ENCODE measurements at places on chromosomes 1 and 21.

DNA sequence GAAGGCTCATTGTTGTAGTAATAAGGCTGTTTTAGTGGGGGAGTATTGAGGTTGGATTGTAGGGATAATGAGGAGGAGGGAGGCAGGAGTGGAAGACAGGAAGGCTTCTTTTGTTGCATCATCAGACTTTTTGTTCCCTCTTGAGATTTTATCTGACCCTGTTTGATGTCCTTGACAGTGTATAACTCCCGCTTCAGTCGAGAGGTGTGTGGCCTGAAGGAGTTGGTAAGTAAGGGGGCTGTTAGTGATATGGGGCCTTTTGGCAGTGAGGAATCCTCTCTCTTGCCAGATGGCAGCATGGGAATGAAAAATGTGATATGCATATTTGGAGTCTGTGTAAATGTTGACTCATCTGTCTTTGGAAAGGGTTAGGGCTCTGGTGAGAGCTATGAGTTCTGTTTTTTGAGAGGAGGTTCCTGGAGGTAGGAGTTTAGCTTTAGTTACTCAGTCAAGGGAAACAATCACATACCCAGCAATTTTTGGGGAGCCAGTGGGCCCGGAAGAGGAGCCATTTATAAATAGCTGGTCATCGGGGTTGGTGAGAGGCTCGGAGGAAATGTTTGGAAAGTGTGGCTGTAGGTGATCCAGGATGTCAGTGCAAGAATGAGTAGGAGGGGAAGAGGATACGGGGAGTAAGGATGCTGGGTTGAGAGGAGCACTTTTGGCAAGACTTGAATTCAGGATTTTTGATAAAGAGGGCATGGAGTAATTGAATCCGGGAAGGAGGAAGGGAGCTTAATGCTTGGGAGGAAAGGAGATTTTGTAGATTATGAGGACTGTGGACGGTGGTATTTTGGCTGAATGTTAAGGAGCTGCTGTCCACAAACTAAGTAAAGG is 136.7 kb upstream of the ETV3 start:
- DNase-seq, result no peak

- DNase-seq, result peak; percentile 47
These were observed 262.5 kb downstream of the GRIK3 start for GRCh38 chr1:36771660-36772284.

DNA sequence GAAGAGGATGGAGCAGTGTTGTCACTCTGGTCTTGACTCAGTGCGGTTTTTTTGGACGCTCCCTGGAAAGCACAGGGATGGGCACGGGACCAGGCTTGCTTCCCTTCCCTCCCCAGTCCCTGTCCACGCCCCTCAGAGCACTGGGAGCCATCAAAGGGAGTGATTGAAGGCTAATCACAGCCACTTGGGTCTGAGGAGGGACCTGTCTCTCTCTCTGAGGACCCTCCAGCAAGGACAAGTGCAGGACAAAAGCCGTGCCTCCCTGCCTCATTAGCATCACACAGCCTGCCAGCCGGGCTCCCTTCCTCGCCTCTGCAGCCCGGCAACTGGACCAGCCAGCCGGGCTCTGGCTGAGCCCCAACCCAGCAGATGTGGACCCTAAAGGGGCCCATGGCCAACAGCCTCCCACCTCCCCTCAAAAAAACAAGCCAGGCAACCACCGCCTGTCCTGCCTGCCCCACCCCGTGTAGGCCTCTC is 18.6 kb upstream of the PDZK1IP1 start:
- no peak for DNase-seq

DNA sequence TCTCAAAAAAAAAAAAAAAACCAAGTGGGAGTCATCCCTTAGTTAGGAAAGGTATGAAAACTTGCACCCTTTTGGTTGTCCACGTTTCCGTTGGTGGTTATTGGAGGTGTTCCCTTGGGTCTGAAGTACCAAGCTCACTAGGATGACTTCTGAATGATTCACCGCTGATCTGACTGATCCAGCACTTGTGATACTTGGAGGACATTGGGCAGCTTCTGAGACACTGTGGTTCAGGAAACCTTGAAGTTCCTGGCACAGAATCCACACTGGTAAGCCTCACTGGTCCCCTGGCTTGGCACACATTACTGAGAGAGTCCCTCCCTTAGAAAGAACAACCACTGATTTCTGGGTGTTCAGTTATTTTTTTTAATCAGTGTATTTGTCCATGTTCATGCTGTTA is 91.9 kb downstream of the RYR2 start:
- DNase-seq, result no peak

GRCh38 chr1:197917805-197918651 is 856 bp downstream of the LHX9 start:
- peak; percentile 53 for DNase-seq

GRCh38 chr21:44946254-44947041 is 6.6 kb downstream of the SLX9 start:
- no peak for DNase-seq

GRCh38 chr1:43354471-43354870 is 4.3 kb upstream of the CDC20 start:
- DNase-seq, result no peak

- DNase-seq, result no peak
These were observed 59.3 kb downstream of the GPR88 start for GRCh38 chr1:100597061-100597741.

DNA sequence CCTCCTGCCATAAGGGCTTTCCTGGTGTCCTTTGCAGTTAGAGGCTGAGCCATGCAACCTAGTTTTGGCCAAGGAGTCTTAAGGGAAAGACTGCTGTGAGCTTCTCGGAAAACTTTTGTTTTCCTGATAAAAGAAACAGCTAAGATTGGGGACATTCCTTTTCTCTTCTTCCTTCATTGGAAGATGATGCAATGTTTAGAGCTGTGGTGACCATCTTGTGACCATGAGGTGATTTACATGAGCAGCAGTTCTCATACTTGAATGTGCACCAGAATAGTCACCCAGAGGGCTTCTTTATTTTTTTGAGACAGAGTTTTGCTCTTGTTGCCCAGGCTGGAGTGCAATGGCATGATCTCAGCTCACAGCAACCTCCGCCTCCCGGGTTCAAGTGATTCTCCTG is 20.4 kb upstream of the SMAP2 start:
- DNase-seq, result no peak

GRCh38 chr1:5264476-5264875 is 610.1 kb downstream of the AJAP1 start:
- no peak for DNase-seq

- no peak for DNase-seq
These were observed 37.6 kb downstream of the MCOLN2 start for GRCh38 chr1:84959294-84959693.

DNA sequence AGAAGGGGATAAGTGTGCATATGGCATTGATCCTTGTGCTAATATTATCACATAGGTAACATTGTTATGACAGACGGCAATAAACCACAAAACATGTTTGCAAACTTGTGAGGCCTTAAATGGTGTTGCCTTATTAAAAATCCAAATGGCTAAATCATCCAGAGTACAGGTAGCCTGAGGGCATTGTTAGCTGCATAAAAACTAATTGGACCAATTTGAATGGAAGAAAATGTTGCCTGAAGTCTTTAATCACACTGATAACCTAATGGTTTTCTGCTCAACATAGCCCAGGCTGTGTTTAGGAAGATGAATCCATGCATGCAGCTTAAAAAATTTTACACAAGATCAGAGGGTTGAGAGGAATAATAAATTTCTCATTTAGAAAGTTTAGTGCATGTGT is 19.4 kb upstream of the LRRC53 start:
- no peak for DNase-seq

- DNase-seq, result no peak
These were observed 59.7 kb downstream of the RABGAP1L start for GRCh38 chr1:174218983-174219382.

DNA sequence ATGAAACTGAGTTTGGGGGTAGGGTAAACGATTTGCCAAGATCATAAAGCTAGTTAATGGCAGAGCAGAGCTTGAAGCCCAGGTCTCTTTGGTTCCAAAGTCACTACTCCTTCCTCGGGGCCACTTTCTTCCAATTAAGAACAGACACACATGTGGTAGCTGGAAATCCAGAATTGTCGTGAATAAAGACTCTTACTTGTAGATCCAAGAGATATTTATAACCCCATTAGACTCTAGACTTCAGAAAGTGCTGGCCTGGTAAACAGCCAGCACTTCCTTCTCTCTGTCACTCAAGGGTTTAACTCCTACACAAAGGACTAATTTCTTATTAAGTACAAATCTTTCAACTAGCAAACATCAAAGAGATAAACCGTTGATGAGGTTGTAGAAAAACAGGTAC is 2.7 kb downstream of the FAM163A start:
- no peak for DNase-seq

- DNase-seq, result no peak
These were observed 10.0 kb downstream of the WNT3A start for GRCh38 chr1:228016653-228017355.

GRCh38 chr1:4130096-4130495 is 230.0 kb upstream of the C1orf174 start:
- no peak for DNase-seq

DNA sequence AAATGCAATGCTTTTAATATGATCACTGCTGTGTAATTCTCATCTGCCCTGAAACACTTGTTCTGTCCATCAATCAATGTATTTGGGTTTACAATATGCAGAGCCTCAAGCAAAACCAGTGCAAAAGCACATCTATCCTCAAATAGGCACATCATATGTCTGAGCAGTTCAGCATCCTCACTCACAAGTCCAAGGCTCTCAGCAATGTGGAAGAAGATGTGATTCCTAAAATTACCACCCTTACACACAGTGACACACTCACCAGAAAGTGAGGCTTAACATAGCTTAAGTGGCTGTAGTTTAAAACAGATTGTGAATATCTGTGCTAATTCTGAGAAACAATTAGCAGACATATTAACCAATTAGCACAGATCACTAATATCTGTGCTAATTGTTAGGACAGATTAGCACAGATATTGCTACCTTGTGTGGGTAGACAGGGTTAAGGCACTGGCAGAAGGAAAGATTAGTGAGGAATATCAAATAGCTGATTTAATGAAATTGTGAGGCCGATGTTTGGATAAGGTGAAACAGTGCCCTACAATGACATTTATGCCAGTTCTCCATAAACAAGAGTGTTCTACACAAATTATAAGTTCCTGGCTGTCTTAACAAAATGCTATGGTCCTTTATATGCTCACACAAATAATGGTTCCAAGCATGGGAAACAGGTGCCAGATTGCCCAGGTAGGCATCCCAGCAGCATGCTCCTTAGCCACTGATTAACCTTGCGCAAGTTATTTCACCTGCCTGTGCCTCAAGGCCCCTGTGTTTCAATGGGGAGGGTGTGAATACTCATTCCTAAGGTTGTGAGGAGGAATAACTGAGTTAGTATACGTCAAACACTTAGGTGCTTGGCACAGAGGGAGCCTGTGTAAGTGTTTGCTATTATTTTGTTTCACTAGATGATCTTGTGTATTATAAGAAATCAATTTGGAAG is 41.7 kb downstream of the MRPL39 start:
- no peak for DNase-seq

GRCh38 chr1:239025223-239025622 is 361.1 kb upstream of the CHRM3 start:
- no peak for DNase-seq

DNA sequence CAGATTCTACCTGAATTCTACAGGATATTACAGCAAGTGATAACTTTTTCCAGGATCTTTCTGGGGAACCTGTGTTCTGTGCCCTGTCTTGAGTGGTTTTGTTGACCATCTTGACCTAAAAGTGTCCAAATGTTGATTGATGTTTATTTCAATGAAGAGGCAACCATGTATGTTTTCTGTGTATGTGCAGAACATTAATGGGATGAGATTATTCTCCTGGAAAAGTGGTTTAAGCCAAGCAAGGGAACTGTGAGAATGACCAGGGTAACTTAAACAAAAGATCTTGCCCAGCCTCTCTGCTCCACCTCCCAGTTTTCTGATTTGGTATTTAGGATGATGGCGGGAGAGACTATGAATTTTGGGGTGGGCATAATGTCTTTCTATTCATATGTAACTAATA is 1.0 kb upstream of the SAMD13 start:
- no peak for DNase-seq

GRCh38 chr1:168755800-168756418 is 26.9 kb upstream of the DPT start:
- DNase-seq, result no peak

DNA sequence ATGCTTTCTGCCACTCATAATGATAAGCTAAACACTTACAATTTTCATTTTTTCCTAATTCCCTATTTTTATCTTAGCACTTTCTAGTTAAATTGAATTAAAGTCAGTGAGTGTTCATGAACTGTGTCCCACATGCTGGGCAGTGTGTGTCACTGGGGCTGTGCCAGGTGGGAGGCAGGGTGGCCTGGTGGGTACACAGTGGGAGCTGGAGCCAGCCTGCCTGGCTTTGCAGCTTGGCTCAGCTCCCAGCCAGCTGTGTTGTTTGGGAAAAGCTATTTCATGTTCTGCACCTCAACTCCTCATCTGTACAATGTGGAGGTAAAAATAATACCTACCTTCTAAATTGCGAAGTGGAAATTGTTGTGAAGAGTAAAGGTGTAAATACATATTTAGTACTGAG is 238.4 kb downstream of the PLA2G4A start:
- peak; percentile 32 for DNase-seq

DNA sequence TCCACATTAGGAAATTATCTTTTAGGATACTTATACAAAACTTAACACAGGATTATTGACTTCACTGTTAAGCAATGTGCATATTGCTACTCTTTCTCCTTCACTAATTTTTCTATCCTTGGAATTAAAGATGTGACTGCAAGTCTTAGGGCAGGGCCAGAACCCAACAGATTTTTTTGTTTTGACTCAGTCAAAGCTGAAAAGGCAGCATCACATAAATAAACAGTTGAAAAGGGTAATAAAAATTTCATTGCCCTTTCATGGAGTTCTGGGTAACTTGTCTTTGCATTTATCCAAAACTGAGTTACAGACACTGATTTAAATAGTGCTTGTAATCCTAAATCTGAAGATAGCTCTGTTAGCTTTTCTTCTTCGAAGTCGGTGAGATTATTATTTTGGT is 1.9 kb upstream of the TMEM35B start:
- DNase-seq, result no peak

DNA sequence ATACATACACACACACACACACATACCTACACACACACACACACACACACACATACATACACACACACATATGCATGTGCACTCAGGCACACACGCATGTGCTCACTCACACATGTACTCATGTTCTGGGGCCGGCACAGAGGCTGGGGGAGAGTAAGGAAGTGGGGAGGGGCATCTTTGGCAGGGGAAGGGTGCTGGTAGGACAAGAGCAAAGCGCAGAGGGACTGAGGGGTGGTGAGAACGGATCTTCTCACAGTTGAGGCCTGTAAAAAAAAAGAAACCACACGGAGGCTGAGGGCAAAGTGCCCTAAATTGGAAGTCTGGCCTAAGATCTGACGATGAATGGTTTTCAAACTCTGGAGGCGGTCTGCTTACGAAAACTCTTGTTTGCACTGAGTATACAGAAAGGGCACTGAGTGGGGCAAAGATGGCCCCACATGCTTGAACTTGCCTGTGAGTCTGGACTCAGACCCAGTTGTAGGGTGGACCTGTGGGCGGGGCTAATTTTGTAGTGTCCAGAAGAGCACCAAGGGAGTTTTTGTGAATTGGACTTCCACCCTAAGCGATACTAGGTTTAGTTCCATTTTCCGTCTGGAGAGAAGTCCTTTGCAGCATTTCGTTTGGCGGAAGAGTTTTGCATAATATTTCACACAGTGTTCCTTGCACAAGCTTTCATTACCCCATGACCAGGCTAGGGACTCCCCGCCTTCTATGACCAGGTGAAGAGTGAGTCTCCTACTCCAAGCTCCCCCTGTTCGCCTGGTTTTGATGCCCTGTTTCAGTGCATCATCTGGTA is 79.3 kb upstream of the LYST start:
- no peak for DNase-seq

- no peak for DNase-seq
These were observed 6.0 kb downstream of the TNFRSF14 start for GRCh38 chr1:2561898-2562895.

- DNase-seq, result no peak
These were observed 14.1 kb downstream of the DISP1 start for GRCh38 chr1:222828939-222829338.

Data from NCI-H2227 treated with DMSO at 0.1 percent for 48 hours (cell line).